ENCODE measurements at places on chromosomes 12 and 14.

- no peak for DNase-seq
Measured at GRCh38 chr12:99809909-99810308, 162.4 kb downstream of the GARIN6 start.

GRCh38 chr12:13374793-13375192 is 178.3 kb downstream of the EMP1 start:
- DNase-seq: no peak

DNA sequence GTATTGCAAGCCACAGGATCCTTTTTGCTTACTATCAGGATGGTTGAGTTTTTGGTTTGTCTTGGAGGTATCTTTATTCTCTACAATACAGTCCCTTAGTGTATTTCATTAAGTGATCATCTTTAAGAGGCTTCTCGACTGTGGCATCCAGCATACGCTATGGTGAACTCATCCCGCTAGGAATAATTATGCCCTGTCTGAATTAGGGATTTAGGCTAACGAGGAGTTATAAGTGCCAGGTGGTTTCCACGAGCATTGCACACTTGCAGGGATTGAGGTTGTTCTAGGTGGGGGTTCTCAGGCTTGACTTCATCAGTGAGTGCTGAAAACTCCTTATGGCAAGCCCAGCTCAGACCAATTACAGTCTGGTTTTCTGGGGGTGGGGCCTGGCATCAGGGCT is 37.2 kb upstream of the RBM19 start:
- DNase-seq: peak; percentile 43

GRCh38 chr12:131397493-131398181 is 313.3 kb upstream of the SFSWAP start:
- no peak for DNase-seq

DNA sequence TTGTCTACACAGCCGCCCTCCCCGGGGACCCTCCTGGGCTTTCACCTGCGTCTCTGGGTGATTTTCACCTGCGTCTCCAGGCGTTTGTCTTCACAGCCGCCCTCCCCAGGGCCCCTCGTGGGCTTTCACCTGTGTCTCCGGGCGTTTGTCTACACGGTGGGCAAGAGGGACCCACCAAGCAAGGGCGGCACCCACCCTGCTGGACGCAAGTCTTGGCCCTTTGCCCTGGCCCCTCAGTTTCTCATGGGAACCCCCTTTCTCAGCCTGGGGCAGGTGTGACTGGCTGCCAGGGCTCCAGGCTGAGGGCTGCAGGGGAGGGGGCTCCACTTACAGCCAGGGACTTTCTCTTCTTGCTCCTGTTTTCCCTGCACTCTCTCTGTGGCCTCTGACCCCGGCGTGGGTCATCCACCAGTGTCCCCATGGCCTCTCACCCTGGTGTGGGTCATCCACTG is 68.6 kb upstream of the GALNT9 start:
- DNase-seq: no peak

DNA sequence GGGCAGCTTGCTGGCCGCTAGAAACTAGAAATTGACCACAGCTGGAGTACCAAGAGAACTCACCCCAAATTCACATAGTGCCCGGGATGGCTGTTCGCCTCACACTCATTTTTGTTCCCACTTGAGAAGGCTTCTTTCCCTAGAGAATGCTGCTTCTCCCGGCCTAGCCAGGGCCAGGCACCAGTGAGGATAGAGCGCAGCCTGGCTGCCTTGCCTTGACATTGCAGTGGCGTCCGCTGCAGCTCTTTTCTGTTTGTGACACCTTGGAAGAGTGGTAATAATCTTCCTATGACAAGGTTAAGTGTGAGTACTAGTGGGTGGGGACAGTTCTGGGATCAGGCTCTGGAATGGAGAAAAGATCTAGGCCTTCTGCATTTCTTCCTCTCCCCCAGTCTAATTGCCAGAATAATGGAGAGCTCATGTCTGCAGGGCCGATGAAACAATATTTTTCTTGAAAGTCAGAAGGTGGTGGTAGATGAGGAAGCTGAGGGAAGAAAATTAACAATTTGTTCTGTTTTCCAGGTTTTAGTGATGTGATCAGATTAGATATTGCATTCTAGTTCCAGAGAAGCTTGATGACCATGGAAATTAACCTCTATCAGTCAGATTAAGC is 3.7 kb downstream of the TMEM253 start:
- DNase-seq: peak; percentile 86

DNA sequence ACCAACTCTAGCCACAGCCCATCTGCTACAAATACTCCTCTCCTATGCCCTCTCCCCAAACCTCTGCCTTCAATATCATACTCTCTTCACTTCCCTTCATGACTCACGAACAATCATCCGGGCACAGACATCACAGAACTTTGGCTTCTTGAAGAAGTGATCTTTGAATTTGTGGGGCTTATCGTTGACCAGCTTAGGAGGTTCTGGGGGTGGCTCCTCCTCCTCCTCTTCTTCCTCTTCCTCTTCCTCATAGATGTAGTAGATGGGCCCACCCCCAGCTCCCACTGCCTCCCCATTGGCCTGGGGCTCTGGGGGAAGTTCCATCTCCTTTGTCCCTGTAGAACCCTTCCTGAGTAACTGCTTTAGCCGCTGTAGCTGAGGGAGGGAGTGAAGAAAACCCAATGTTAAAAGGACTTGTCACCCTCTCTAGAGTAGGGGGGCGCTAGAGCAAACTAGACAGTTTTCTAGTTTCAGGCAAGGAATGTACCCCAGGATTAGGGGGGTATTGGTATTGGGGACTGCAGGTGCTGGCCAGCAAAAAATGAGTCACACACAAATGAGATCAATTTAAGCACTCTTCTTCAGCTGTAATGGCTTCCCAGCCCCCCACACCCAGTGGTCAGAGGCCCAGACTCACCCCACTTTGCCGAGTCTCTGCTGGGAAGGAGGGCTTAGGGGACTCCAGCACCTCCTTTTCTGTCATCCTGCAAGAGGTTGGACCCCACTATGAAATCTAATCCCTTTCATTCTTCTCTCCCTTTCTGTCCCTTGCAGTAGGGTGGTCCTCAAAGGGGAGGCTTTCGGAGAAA is 1.8 kb downstream of the STAC3 start:
- no peak for DNase-seq

DNA sequence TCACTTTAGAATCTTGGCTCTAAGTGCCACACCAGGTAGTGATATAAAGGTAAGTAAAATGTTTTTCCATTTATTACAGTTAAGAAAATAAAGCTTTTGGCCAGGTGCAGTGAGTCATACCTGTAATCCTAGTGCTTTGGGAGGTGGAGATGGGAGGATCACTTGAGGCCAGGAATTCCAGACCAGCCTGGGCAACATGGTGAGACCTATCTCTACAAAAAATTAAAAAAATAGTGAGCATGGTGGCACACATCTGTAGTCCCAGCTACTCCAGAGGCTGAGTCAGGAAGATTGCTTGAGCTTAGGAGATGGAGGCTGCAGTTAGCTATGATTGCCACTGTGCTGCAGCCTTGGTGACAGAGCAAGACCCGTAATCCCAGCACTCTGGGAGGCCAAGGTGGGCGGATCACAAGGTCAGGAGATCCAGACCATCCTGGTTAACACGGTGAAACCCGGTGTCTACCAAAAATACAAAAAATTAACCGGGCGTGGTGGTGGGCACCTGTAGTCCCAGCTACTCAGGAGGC is 5.0 kb downstream of the FANCM start:
- no peak for DNase-seq

GRCh38 chr14:79278798-79279644 is 932.3 kb downstream of the DIO2 start:
- DNase-seq: peak; percentile 96

- DNase-seq: no peak
Measured at GRCh38 chr14:84445486-84445885, 1084.5 kb upstream of the FLRT2 start.

GRCh38 chr12:53950789-53951576 is 3.7 kb upstream of the HOXC12 start:
- no peak for DNase-seq

- no peak for DNase-seq
Measured at GRCh38 chr14:79939235-79939634, 272.1 kb downstream of the DIO2 start.

All from NCI-H1105 treated with DMSO at 0.1 percent for 48 hours (cell line).